ENCODE measurements at places on chromosomes 11 and 22.

- DNase-seq = no peak
Measured at GRCh38 chr11:123069908-123070821, 8.2 kb upstream of the HSPA8 start.

DNA sequence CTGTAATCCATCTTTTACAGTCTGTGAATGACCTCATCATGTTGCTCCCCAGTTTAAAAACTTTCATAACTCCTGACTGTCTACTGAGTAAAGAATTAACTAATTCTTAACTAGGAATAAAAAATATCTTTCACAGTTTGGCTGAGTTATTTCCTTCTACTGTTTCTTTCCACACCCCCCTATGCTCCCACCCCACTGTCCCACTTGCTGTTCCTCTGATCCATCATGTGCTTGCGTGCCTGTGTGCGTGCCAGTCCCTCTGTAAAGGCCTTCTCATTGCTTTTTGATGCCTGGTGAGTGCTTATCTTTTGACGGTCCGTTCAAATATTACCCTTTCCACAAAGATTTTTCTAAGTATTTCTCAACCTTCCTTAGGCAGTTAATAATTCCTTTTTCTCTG lies 55.6 kb downstream of the ATG16L2 start:
- no peak for DNase-seq

- DNase-seq = no peak
Measured at GRCh38 chr11:94574193-94574961, 7.2 kb downstream of the PIWIL4 start.

DNA sequence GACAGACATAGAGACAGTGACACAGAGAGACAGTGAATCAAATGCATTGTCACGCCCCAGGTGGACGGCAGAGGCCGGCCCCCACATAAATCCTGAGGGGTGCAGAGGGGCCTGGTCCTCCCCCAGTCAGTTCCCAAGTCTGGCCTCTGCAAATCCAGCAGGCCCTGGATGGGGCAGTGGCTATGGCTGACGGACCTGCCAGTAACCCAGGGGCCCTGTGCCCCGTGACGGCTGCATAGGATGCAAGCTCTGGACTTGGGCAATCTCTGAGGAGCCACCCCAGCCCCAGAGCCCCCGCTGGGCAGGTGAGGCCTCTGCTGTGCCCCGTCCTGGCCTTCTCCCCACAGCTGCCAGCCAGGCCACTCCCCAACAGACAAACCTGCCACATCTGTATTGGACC lies 204.5 kb downstream of the BRD1 start:
- no peak for DNase-seq

DNA sequence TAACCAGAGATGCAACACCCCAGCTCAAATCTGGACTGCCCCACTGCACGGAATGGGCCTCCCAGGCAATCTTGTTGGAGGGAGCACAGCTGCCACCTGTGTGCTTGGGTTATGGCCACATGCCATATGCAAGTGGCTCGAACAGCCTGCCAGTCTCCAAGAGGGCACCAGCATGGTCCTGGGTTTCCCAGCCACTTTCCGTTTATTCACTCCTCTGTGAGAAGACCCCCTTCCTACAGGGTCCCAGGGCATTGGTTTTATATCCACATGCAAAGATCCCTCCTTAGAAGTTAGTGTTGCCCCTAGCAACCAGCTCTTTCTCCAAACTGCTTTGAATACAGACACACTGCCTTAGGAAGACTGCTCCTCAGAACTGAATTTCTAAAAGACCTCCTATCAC lies 487.8 kb downstream of the BUD13 start:
- no peak for DNase-seq

GRCh38 chr11:26276798-26277424 lies 55.0 kb upstream of the ANO3 start:
- DNase-seq = no peak

- no peak for DNase-seq
Measured at GRCh38 chr11:68867066-68867465, 25.4 kb upstream of the CPT1A start.

DNA sequence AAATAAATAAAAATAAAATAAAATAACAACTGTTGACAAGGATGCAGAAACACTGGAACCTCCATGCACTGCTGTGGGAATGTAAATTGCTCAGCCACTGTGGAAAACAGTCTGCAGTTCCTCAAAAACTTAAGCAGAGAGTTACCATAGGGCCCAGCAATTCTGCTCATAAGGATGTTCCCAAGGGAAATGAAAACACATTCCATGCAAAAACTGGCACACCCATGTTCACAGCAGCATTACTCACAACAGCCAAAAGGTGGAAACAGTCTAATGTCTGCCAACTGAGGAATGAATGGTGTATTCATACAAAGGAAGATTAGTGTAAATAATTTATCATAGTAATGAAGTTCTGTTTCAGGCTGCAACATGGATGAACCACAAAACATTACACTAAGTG lies 3.2 kb upstream of the KRTAP5-10 start:
- no peak for DNase-seq

DNA sequence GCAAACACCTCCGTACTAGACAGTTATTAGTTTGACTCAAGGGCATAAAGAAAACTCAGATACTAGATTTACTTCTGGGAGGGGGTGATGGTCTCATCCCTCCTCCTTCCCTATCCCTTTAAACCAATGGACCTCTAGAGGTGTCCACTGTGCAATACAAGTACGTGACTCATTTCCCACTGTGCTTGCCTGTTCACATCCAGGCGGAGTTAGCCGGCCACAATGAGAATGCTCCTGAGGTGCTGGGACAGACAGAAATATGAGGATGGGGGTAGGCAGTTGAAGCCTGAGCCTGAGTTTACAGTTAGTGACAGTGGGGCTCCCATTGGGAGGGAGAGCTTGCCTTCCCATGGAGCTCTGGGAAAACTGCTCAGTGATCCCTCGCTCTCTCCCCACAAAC lies 8.4 kb upstream of the PMM1 start:
- DNase-seq = no peak

GRCh38 chr11:19770277-19770676 lies 57.6 kb downstream of the NAV2 start:
- DNase-seq = no peak

- DNase-seq = no peak
Measured at GRCh38 chr22:46465793-46466192, 71.6 kb downstream of the CELSR1 start.

DNA sequence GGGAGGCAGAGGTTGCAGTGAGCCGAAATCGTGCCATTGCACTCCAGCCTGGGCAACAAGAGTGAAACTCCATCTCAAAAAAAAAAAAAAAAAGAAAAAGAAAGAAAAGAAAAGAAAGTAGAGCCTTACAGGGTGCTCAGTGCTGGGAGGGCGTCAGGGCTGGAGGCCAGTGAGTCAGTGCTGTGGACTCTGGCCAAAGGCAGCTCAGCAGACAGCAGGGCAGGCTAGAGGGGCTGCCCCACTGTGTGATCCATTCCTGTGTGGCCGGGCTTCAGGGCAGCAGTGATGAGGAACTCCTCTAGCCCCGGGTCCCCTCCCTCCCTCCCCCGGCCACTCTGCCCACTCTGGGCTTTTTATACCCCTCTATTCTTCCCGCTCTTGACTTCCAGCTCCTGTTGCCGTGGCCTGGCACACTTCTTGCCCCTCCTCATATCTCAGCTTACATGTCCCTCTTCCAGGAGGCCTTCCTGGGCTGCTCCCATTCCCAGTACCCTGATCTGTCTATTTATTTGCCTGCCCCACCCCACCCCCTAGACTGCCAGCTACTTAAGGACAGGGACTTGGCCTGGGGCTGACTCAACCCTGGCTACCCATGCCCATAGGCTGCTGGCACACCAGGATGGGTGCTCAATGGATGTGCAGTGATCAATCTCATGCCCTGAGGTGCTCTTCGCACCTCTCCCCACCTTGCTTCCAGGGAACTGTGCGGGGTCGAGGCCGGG lies 10.1 kb downstream of the SYT12 start:
- DNase-seq = no peak

DNA sequence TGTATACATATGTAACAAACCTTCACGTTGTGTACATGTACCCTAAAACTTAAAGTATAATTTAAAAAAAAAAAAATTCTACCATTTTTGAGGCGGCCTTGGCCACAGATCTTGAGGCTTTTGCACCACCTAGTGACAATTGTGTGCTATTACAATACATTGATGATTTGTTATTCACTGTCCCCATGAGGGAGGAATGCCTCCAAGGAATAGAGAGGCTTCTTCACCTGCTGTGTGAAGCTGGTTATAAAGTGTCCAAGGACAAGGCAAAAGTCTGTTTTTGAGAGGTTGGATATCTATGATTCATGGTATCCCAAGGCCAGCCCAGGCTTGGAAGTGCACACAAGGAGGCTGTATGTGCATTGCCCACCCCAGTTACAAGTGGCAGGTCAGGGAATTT lies 30.7 kb downstream of the SLC22A25 start:
- DNase-seq = no peak

GRCh38 chr11:86594746-86595145 lies 77.7 kb downstream of the ME3 start:
- no peak for DNase-seq

DNA sequence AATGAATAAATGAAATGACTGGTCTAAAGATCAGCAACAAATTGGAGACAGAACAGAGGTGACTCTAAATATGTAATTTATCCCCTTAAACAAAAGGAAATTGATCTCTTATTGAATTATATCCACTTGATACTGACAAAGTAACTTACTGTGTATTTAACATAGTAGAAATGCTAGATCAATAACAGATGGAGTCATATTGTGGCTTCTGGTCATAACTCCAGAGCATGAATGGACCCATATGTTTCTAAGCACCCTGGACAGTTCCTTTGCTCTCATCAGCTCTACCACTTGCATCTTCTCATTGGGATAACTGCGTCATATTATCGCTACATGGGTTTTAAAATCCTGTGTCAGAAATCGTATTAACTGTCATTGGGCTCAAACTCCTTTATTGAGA lies 222.3 kb downstream of the ETS1 start:
- no peak for DNase-seq

GRCh38 chr11:61533039-61533375 lies 24.5 kb downstream of the LRRC10B start:
- no peak for DNase-seq

DNA sequence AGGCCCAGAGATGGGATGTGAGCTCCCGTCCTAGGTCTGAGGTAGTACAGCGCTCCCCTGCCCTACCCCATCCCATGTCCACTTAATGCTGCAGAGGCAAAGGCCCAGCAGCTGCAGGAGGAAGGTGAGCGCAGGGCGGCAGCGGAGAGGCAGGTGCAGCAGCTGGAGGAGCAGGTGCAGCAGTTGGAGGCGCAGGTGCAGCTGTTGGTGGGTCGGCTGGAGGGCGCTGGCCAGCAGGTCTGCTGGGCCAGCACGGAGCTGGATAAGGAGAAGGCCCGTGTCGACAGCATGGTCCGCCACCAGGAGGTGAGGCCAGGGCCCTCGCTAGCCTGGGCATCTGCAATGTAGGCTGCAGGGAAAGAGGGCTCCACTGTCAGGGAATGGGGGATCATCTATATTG lies 15.2 kb downstream of the CCDC157 start:
- DNase-seq = no peak

GRCh38 chr11:67056267-67057204 lies at the start of gene RHOD:
TSS of gene RHOD (plus strand) at chr11:67056847. CDS start at chr11:67056903, 56 bp downstream.
- no peak for DNase-seq

GRCh38 chr11:125090816-125091215 lies 20.6 kb downstream of the TMEM218 start:
- no peak for DNase-seq

DNA sequence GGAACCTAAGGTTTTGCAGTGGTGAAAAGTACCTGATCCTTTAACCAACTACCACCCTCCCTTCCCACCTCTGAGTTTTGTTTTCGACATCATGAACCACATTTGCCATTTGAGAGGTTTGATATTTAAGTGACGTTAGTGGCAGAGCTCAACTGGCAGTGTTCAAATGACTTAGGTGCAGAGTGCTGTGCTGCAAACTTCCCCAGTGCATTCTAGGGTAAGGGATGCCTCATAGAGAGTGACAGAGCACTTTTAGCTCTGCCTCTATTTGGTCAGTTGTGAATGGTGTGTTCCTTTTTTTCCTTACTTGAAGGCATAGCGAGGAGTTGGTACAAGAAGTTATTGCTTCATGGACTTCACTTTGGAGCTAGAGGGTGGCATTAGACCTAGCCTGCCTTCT lies 9.4 kb downstream of the BMAL1 start:
- no peak for DNase-seq

Data from stimulated activated CD8-positive, alpha-beta memory T cell treated with anti-CD3 and anti-CD28 coated beads, Interleukin-7, amount 100 ng/mL, for 1 hour (primary cell).